Nephron progenitor cell (in vitro differentiated cells): ENCODE measurements at places on chromosomes 13 and 19.

- no peak for DNase-seq
Measured at GRCh38 chr13:23488442-23488841, 54.9 kb upstream of the SACS start.

DNA sequence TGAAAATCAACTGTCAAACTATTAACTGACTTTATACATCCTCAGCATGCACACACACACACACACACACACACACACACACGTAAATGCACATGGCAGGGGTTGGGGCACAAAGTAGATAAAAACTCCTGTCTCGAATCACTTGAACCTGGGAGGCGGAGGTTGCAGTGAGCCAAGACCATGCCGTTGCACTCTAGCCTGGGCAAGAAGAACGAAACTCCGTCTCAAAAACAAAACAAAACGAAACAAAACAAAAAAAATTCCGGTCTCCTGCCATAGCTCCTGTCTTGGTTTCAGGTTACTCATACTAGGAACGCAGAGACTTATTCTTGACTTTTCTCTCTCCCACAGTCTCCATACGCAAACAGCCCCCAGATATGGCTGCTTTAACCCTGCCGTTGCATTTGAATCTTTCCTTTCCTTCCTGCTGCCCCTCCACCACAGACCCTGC is 148.9 kb downstream of the SHISA2 start:
- no peak for DNase-seq

DNA sequence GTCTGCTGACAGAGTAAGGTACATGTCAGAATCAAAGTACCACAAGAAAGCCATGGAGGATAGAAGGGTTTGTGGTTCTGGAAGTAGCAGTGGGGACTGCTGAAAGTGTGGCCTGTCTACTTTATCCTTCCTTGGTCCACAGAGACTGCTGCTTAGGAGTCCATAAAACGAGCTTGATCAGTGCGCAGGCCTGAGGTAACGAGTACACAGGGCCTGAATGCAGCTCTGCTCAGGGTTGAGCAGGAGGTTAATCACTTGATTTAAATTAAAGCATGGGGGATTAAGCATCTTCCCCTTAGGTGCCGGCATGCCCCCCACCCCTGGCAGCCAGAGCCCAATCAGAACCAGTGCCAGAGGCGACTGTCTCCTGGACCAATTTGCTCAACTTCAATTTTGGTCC is 34.9 kb upstream of the WASF3 start:
- DNase-seq, result no peak

DNA sequence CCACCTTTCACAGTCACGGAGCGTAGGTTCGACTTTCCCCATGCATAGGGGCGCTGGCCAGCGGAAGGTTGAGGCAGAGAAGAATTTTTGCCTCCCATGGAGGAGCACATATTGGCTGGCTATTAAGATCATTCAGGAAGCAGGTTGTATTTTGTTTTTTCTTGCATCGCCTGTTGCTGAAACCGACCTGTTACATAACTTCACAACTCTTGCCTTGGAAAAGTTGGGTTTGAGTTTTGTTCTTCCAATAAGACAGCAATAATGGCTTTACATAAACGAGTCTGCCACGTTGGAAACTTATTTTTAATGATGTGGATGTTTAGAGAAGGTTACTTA is 1.4 kb downstream of the UPF1 start:
- no peak for DNase-seq

DNA sequence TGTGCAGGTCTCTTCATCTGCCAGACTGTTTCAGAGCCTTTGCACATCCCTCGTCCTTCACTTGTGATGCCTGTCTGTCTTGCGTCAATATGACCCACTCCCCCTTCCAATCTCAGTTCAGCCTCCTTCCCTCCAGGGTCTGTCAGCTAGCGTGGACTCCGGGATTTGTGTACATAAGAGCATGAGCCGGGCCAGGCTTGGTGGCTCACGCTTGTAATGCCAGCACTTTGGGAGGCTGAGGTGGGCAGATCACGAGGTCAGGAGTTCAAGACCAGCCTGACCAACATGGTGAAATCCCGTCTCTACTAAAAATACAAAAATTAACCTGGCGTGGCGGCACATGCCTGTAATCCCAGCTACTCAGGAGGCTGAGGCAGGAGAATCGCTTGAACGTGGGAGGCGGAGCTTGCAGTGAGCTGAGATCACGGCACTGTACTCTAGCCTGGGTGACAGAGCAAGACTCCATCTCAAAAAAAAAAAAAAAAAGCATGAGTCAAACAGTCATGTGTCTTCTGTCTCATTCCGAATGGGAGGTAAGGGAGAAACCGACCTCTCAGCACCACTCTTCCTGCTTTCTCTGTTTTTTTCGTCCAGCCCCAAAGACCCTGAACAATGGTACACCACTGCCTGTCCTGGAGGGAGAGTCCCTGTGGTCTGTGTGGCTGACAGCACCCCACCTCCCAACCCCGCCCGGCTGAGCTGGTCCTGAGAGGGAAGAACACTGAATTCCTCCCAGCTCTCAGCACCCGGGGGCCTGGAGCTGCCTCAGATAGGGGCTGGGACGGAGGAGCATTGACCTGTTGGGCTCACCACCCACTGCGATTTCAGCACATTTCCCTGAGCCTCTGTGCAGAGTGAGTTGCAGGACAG is 2.4 kb upstream of the SIGLEC9 start:
- no peak for DNase-seq

GRCh38 chr13:74687442-74688182 is 553.4 kb upstream of the KLF12 start:
- peak; percentile 23 for DNase-seq
